ENCODE measurements at places on chromosomes 5 and 9.

DNA sequence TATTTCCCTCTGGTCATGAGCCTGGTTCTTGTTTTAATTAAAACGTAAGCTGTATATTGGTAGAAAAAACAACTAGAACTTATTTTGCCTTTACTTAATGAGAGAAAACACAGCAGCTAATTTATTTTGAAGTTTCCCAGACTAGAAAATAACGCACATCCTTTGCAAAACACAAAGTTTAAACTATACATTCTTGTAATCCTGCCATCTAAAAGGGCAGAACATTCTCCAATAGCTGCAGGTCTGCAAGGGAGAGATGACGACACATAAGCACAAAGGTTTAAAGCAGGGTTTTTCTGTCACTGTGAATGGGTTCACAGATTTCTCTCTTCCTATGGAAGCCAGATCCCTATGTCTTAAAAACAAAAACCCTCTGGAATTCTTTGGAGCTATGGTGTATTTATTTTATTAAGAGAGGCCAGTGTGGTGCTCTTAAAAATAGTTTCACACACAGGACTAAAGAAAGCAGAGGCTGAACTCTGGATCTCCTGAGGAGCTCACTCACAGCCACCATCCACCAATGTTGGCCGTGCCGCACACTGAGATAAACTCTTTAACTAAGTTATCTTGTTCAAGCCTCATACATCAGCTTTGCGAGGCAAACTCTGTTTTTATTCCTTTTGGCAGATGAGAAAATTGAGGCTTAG is 82.4 kb downstream of the SNCAIP start:
- DNase-seq, result no peak

DNA sequence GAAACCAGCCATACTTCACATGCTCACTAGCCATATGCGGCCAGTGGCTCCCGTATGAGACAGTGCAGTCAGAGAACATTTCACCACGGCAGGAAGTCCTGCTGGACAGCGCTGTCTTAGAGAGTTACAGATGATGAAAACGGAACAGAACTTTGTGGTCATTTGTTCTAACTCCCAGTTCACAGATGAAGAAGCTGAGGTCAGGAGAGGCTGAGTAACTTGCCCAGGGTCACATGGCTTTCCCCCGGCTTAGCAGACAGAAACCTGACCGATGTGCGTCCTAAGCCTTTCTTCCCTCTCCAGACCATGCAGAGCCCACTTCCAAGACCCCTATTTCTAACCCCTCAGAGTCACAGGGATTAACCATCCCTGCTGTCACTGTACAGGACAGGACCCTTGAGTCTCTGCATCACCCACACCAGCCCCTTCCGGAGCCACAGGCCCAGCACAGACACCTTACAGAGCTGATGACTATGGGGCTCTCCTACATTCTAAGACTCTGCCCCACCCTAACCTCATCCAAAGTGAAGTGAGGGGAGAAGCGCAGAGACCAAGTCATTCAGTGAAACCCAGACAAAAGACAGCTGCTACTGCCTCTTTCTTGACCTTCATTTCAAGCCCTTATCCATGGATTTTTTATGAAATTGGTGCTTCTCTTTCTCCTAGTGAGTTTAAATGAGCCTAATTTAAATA is 86.9 kb downstream of the PTPN3 start:
- no peak for DNase-seq

- peak; percentile 68 for DNase-seq
These were observed 1.7 kb upstream of the ARRDC3 start for GRCh38 chr5:91384671-91385430.

- no peak for DNase-seq
These were observed 63.2 kb upstream of the ZSWIM6 start for GRCh38 chr5:61268871-61269270.

DNA sequence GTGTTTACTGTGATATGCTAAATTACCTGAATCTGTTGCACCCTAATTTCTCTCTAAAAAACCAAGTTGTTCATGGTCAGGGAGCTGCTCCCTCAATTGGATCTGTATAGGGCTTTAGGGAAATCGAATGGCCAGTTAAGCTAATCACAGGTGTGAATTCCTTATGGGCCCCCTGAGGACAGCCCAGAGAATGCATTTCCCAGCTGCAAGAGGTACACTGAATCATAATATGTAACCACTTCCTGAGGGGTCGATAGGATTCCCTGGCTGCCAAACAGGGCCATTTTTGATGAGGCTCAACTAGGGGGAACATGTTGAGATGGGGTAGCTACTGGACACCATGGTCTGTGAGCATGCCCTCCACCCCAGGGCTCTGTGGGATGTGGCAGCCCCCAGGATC is 478.6 kb downstream of the CCDC171 start:
- no peak for DNase-seq

DNA sequence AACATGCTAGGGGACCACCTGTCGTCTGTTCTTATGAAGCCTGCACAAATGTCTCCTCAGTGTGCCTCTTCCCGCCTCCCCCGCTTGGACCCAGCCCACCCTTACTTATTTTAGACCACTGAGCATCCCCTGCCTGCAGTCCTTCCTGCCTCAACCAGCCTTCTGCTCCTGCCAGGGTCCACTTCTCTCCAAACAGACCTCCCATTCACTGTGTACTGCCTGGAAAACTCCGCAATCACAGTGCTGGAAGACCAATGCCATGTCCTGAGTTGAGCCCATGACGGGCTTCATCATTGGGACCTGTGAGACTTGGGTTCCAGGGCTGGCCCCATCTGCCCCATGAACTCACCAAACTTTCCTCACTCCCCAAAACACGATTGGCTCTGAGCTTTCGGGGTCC is 309.4 kb downstream of the IRX1 start:
- no peak for DNase-seq

GRCh38 chr5:93421987-93422401 is 159.0 kb downstream of the NR2F1-AS1 start:
- no peak for DNase-seq

DNA sequence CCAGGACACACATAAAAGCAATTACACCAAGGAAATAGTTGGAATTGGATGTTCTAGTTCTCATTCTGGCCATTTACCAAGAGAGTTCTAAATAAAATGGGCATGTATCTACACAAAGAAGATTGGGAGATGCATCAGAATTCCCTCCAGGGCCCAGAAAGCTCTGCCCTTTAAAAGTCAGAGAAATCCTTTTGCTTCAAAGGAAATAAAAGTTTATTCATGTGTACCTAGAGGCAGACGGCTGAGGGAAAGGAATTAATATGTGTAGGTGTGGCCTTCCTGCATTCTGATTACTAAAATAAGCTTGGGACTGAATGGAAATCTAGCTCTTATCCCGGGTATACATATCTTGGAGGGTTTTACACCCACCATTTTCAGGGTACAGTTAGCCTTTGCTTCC is 719.4 kb downstream of the SEMA5A start:
- DNase-seq, result no peak

DNA sequence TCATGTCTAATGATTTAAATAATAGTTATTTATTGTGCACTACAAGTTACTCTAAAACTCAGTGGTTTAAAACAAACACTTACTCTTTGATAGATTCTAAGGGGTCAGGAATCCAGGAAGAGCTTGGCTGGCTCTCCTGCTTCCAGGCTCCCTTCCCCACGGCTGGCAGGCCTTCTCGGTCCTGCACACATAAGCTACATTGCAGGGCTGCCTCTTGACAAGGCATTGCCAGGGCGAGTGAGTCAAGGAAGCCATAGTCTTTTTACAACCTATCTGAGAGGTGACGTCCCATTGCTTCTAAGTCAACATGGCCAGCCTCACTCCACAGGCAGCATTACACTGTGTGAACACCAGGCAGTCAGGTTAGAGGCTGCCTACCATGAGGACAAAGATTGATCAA is 119.8 kb downstream of the AUH start:
- no peak for DNase-seq

DNA sequence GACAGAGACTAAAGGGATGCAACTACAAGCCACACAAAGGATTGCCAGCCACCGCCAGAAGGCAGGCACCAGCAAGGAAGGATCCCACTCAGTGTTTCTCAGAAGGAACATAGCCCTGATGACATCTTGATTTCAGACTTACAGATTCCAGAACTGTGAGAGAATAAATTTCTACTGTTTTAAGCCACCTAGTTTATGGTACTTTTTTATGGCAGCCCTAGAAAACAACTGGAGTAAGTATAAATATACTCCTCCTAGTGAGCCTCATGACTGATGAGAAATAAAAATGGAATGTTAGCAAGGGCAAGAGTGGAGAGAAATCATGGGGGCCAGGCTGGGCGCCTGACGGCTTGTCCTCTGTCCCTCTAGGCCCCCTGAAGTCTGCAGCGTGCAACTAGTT is 307.3 kb downstream of the PIK3R1 start:
- DNase-seq, result peak; percentile 56

- DNase-seq, result no peak
These were observed 46.4 kb downstream of the MOCS2 start for GRCh38 chr5:53063176-53063575.

DNA sequence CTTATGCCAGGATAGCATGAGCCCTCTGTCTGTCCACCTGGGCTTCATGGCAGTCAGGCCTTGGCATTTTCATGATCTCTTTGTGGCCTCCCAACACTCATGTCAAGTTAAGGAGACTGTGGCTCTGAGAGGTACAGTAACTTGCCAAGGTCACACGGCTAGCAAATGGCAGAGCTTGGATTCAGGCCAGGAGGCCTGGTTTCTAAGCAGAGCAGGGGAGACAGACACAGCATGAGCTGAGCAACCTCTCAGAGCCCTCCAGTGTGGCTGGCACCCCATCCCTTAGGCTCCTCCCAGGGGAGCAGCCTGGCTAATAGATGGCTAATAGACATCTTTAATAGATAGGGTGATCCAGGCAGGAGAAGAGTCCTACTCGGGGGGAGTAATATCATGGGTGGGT is 4.1 kb downstream of the SYNPO start:
- DNase-seq, result no peak

DNA sequence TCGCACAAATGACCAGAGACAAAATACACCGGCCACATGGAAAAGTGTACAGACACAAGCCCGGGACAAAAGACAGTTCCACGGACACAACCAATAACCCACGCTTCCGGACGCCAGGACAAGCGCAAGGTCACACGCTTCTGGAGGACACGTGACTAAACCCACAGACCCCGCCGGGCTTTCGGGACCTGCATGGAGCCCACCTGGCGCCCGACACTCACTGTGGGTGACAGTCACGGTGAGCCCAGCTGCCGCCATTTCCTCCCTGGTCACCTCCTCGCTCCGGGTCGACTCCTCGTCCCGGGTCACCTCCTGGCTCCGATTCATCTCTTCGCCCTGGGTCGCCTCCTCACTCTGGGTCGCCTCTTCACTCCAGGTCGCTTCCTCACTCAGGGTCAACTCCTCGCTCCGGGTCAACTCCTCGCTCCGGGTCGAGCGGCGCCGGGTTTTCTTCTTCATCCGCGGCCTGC is 470 bp downstream of the BAG1 start:
- DNase-seq, result peak; percentile 58

GRCh38 chr5:80793354-80793753 is 138.6 kb upstream of the DHFR start:
- DNase-seq, result no peak

DNA sequence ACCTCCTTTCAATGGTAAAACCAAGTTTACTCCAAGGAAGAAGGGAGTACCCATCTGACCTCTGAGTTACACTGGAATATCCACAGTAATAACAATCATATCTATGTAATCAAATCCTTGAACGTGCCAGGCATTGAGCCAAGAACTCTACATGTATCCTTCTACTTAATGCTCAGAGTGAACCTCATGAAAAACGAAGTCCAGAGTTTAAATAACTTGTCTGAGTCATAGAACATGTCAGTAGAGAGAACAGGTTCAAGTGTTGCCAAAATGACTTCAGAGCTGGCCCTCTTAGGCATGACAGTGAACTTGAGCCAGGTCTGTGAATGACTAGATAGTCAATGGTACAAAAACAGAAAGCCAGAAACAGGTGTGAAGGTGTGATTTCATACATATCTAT is 164.1 kb upstream of the ZNF618 start:
- DNase-seq, result no peak

GRCh38 chr5:132840896-132841295 is 10.4 kb upstream of the SHROOM1 start:
- DNase-seq, result no peak

DNA sequence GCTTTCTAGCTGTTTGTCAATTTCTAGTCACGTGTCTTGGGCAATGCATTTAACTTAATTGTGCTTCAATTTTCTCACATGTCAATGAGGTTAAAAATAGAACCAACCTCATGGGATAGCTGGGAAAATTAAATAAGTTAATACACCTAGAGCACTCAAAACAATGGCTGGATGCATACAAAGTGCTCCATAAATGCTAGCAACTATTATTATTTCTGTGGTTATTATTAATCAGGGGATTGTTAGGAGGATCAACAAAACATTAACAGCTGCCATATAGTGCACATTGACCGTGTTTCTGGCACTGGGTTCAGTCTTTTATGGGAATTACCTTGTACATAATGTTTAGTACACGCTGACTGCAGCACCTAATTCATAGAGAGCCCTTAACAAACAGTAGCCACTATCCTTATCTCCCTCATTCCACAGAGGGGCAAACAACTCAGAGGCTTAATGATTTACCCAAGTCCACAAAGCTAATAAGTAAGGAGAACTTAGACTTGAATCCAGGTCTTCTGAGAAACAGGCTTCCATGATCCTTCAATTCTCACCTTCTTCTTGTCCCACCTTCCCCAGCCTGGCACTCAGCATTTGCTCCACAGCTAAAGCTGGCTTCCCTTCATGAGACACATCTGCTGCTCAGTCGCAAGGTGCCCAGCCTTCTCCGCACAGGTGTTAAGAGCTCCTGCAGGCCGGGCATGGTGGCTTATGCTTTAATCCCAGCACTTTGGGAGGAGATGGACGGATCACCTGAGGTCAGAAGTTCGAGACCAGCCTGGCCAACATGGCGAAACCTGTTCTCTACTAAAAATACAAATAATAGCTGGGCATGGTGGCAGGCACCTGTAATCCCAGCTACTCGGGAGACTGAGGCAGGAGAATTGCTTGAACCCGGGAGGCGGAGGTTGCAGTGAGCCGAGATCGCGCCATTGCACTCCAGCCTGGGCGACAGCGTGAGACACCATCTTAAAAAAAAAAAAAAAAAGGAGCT is 137.4 kb upstream of the ABCA1 start:
- no peak for DNase-seq

DNA sequence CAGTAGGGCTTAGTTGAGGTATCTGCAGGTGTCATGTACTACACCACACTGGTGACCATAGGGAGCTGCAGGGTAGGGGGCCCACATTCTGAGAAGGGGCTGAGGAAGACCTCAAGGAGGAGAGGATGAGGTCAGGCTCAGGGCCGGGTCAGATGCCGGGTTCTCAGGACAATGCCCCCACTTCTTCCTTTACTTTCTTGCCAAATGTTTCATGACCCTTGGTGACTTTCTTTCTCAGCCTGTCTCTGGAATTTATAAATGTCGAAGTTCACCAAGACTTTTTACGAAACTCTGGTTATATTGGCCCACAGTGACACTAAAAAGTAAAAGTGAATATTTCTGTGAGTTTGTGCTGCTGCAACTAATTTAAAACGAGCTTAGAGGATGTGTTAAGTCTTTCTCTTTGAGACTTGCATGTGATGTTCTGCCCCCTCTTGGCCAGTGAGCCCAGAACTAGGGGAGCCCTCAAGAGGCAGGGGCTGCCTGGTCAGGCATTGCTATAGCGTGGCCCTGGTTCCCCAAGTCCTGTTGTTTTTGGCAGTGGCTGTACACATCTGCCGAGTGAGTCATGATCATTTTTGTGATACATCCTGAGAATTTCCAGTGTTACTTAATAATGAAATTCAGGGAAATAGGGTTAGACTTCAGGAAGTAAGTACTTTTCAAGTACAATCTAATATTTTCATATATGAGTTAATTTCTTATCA is 11.2 kb downstream of the ACO1 start:
- DNase-seq, result peak; percentile 68

GRCh38 chr5:132179405-132179804 is 48.2 kb downstream of the P4HA2 start:
- no peak for DNase-seq
